ENCODE measurements at places on chromosomes 4 and X.

DNA sequence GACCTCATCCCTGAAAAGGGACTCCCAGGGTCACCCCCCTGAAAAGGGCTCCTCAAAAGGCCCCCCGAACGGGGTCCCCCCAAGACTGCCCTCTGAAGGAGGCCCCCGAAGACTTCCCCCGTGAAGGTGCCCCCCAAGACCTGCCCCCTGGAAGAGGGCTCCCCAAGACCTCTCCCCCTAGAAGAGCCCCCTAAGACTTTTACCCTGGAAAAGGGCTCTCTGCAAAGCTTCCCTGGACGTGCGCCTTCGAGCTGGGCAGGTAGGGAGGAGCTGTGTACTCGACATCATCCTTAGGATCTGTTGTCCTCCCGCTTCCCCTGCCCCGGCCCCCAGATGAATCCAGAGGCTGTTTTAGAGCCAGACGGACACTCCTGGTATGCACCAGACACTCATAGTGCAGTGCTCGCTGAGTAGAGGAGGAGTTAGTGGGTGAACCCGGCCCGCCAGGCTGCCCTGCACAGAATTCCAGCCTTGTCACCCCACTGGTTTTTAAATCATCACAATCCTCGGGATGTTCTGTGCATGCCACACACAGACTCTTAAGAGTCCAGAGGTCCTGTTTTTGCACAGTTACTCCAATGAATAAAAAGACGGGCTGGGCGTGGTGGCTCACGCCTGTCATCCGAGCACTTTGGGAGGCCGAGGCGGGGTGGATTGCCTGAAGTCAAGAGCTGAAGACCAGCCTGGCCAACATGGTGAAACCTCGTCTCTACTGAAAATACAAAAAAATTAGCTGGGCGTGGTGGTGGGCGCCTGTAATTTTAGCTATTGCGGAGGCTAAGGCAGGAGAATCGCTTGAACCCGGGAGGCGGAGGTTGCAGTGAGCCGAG, 5.7 kb upstream of the SLC25A6 start:
- no peak for DNase-seq

- no peak for DNase-seq
These were observed 113.4 kb downstream of the DRD5 start for GRCh38 chr4:9894644-9895332.

GRCh38 chr4:147589586-147589985, 27.6 kb upstream of the TMEM184C start:
- DNase-seq, result no peak

- no peak for DNase-seq
These were observed 16.7 kb upstream of the WDR44 start for GRCh38 chrX:118329175-118329574.

GRCh38 chr4:123522646-123523045, 126.1 kb downstream of the SPRY1 start:
- no peak for DNase-seq

GRCh38 chrX:141814213-141814857, 23.8 kb upstream of the MAGEC3 start:
- no peak for DNase-seq

DNA sequence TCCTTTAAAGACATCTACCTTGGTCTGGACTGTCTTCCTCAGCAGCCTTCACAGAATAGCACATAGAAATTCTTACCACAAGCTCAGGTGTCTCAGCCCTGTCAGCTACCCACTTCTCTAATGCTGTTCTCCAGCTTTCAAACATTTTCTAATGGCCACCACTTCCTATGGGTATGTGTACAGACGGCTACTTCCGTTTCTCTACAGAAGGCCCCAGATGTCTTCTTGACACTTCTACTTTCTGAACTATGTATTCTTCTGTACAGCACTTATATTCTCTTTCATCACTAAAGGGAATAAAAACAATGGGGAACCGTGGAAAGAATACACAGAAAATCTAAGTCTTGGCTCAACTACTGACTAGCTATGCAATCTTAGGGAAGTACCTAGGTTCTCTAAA, 13.3 kb downstream of the OPHN1 start:
- DNase-seq, result no peak

DNA sequence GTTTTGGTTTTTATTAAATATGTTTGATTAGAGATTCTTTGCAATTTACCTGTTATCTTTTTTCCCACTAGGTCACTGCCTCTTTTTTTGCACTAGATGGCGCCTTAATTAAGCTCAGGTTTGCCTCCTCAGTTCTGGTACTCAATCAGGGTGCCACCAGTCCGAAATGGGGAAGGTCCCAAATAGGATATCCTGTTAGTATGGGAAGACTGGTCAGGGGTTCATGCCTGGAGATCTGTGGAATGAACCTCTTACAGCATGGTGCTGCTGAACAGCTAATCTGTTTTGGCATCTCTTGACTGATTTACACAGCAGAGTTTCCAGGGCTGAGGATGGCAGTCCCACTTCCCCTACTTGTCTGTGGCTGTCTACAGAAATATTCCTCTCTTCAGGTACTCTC, 24.2 kb upstream of the VSIG1 start:
- peak; percentile 1 for DNase-seq

GRCh38 chr4:71430609-71431008, 91.8 kb downstream of the SLC4A4 start:
- DNase-seq, result no peak

DNA sequence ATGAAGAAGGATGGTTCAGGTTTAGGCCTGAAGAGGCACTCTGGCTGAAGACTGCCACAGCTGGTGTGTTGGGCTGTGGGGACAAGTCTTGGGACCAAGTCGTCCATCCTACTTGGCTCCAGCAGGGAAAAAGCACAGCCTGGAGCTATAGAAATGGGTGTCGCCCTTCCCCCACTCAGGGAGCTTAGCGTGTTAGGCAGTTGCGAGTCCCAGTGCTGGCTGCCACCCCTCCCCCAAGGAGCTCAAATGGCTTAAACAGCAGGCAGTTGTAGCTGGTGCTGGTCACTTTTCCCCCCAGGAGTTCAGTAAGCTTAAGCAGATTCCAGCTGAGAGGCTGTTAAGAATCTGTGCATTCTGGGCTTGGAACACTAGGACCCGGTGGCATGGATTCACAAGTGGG, 319.5 kb upstream of the POF1B start:
- DNase-seq, result no peak

GRCh38 chrX:10001496-10001895, 34.3 kb downstream of the CLDN34 start:
- DNase-seq, result peak; percentile 78

- no peak for DNase-seq
These were observed 388.2 kb downstream of the MAGEE1 start for GRCh38 chrX:76815754-76816153.

DNA sequence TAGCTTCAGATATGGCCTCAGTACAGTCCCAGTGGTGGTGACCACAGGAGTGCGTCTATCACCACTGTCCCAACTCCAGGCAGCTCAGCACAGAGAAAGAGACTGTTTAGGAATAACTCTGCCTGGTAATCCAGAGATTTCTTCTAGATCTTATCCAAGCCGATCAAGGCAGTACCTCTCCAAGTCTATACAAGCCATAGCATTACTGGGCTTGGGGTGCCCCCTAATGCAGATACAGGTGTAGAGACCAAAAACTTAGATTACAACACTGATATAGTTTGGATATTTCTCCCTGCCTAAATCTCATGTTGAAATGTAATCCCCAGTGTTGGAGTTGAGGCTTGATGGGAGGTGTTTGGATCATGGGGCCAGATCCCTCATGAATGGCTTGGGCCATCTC, 100.9 kb downstream of the PTCHD1 start:
- no peak for DNase-seq

Measured in AG10803 (cell line).